ENCODE measurements at places on chromosomes 2 and 18.

- DNase-seq = peak; percentile 2
Measured at GRCh38 chr2:240649331-240649730, 24.1 kb downstream of the GPR35 start.

DNA sequence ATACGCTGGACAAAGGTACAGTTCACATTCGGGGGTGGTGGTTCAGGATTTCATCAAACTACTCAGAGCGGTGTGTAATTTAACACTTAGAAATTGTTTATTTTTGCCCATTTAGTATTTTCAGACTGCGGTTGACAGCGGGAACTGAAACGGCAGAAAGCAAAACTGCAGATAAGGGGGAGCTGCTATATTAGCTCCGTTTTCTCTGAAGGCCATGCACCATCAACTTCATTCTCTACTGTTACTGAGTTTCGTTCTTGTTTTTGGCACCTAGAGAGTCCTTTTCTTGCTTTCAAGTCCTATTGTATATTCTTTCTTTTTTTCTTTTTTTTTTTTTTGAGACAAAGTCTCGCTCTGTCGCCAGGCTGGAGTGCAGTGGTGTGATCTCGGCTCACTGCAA, 121.5 kb upstream of the SP3 start:
- no peak for DNase-seq

GRCh38 chr2:38394903-38395341, 17.8 kb upstream of the ATL2 start:
- DNase-seq = no peak

GRCh38 chr2:26495705-26496297, 17.9 kb upstream of the OTOF start:
- no peak for DNase-seq

DNA sequence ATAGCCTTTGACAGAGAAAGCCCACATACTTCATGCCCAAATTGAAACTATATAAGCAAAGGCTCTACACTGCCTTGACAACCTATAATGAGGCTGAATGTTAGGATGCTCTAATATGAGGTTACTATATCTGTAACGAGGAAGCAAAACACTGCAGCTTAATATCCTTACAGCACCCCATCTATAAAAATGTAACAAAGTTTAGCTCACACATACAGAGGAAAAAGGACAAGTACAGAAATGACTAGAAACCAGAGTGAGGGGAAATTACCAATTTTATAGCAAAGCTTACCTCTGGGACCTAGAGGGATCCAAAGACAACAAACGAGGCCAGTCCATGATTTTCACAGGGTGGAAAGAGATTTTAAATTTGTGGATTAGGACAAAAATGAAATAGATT, 138.5 kb downstream of the COL4A4 start:
- DNase-seq = no peak

- no peak for DNase-seq
Measured at GRCh38 chr2:113937501-113937900, 47.6 kb downstream of the ACTR3 start.

- DNase-seq = no peak
Measured at GRCh38 chr2:40433736-40434135, 18.2 kb downstream of the SLC8A1 start.

DNA sequence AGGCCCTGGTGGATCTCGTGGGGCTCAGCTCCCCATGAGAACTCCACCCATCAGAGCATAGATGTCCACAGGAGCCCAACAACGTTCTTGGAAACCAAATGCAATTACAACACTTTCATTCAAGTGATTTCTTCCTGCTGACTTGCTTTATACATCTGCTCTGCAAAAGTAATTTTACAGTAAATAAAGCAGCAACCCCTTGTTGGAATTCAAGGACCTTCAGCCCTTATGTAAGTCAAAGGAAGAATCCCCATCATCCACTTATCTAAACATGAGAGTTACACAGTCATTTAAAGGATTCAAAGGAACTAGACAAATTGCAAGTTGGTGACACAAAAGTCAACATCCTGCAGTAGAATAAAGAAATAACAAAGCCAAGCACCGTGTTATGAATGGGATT, 17.1 kb upstream of the ANTXR1 start:
- DNase-seq = no peak

DNA sequence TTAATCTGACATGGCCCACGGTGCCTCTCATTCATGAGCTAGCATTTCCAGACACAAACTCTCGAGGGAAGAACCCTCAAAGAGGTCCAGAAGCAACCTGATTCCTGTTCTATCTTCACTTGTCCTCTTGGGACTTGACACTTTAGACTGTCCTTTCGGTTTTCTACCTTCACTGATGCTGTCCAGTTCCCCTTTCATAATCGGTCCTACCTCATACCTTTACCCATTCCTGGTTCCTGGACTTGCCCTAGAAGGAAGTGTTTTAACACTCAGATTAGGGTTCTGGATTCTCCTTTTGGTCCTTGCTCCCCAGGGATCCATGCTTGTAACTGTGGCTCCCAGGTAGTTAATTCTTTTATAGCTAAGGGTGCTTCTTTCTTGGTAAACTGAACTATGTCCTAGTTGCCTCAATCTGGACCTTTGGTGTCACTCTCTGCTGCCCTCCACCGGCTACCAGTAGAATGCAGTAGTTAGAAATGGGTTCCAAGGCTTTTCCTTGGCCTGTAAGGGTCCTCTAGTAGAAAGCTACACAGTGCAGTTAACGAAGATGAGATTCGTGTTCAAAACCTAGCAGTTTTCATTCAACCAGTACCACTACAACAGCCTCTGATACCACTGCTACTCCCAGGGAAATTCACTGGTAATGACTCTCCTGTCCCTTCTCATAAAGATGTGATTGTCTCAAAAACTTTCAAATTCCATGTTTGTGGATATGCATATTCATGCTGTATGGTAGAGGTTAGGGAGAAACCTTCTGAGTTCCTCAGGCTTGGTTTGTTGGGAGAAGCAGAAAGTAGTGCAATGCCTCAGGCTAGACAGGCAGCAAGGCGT, 178.1 kb upstream of the CYP26B1 start:
- DNase-seq = no peak

DNA sequence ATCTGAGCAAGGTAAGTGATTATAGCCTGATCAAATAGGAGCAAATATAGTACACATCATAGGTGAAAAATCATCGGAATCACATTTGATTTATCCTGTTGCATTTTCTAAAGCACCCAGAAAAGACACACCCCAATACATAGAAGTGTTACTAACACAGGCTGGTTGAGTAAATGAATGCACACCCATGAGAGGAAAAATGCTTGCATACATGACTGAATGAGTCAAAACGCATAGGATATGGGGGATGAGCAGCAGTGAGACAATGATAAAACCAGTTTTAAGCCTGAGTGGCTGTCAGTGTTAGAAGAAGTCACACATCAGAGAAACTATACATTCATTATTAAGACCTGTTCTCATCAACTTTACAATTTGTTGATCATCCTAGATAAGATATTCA, 449.6 kb upstream of the CDH20 start:
- no peak for DNase-seq

DNA sequence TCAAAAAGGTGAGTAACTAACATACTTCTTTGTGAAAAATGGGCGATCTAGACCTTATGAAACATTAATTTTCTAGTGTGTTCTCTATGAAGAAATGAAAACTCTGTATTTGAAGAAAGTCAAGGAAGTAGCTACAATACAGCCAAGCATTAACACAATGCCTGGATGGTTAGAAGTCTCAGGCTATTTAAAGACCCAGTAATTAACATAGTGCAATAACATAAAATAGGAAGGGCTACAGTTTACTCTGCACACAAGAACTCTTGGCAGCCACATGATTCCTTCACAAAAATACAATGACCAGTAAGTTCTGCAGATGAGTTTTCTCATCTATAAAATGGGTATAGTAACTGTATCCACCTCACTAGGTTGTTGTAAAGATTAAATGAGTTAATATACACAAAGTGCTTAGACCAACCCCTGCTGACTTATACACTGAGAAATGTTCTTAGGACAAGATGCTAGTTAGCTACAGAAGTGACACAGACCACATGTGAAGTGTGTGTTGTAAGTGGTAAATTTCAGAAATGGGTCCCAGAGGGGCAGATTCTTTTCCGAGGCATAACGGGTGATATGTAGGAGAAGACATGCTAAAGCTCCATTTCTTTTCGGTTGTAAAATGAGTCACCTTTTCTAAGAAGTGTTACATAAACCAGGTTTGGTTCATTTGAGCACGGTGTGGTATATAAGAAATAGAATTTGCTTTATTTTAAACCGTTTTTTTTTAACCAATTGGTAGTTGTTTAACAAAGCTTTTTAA, 61.8 kb downstream of the CXCR4 start:
- no peak for DNase-seq

DNA sequence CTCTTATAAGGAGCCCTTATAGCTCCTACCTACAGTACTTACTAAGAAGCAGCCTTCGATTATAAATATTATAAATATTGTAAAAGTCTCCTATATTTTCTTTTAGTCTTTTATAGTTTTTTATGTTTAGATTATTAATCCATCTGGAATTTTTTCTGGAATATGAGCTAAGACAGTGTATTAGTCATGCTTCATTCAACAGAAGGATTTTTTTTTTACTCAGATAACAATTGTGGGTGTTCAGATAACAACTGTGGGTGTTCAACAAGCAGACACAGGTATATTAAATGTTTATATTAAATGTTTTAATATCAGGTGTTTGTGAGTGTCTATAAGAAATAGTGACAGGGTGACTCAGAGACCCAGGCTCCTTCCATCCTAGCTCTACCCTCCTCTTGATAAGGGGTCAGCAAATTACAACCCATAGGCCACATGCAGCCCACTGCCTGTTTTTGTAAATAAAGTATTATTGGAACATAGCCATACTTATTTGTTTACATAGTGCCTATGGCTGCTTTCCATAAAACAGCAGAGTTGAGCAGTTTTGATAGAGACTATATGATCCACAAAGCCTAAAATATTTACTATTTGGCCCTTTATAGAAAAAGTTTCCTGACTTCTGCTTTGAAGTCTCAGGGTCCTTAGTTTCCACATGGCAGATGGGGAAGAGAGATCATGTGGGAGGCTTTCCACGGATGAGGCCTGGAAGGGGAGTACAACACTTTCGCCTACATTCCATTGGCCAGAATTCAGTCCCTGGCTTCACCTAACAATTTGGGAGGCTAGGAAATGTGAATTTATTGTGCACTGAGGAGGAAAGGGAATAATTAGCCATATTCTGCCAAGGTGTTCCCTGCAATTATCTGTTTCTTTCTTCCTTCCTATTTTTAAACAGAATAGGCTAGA, 4.3 kb upstream of the SPATS2L start:
- DNase-seq = no peak

- DNase-seq = no peak
Measured at GRCh38 chr2:239889641-239890121, 135.5 kb downstream of the NDUFA10 start.

GRCh38 chr2:171244970-171245782, 84.5 kb upstream of the TLK1 start:
- DNase-seq = no peak

DNA sequence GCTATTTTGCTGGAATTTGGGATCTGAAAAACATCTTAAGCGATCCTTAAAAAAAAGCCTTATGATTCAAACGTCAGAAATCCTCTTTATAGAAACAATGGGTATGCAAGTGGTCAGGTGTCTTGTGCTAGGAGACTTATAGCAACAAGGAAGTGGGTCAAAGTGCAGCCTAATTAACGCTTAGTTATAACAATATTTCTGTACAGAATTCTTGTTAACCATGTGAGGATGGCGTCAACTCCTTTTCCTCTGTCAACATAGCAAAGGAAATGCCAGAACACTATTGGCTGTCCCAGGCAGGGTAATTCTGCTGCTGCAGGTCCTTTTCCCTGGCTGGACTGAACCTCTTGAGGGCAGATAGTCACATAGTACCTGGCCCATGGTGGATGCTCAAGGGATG, 189.4 kb downstream of the MSH2 start:
- DNase-seq = no peak

- no peak for DNase-seq
Measured at GRCh38 chr18:79519751-79520477, 124.2 kb downstream of the NFATC1 start.

DNA sequence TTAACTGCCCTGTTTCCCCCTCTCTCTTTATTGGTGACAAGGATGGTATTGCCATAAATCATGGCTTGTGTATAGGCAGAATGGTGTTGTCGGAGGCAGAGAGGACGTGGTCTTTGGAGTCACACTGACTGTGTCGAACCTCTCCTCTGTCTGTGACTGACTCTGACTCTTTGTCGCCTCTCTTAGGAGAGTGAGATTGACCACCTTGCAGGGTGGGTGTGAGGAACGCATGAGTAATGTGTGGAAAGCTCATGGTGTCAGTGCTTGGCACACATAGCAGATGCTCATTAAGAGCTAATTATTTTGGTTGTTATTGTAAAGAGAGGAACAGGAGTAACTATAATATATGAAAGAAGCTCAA, 145.6 kb downstream of the TTC27 start:
- no peak for DNase-seq

- no peak for DNase-seq
Measured at GRCh38 chr2:226213717-226214116, 585.9 kb downstream of the IRS1 start.

DNA sequence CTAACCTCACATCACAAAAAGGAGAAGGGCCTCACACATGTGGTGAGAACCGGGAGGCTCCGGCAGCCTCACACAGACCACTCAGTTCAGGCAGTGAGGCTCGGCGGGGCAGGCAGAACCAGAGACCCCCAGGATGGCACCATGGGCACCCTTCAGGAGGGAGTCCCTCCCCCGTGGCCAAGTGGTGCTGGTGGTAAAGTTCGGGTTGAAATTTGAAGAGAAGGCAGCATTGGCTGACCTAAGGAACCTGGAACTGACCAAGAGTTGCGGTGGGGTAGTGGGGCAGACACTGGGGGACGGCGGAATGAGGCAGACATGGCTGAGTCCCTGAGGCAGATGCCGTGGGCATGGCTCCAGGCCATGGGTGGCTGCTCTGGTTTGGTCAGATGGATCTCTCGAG, 239.3 kb upstream of the MYT1L start:
- DNase-seq = no peak

DNA sequence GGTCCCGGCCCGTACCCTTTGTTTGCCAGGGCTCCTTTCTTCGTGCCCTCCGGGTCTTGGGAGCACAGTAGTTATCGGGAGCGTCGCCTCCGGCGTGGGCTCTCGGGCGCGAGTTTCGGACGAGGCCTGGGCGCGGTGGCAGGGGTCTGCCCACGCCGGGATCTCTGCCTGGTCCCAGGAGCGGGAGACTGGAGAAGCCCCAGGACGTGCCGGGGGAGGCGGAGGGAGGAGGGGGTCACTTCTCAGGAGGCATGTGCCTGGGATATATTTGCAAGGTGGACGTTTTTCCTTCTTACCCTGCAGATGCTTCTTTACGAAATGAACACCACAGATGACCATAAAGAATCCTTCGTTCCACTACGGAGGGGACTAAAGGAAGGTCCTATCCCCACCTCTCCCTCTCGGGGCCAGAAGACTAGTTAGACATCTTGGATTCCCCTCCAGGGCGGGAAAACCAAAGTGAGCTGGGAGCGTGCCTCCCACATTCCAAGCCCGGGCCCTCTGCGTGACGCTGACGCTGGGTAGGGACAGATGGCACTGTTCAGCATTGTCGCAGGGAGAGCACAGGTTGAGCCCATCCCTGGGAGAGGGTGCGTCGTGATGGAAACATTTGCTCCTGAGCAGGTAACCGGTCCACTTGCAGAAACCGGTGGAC, 483 bp upstream of the FHL2 start:
- no peak for DNase-seq

Data from D721Med (cell line).